T-helper 17 cell (primary cell): ENCODE measurements at places on chromosomes 6 and 20. TPM values are rescaled to one million over a fixed set of nuclear protein-coding genes. Genes with fewer than 3 reads are reported as not detected.

DNA sequence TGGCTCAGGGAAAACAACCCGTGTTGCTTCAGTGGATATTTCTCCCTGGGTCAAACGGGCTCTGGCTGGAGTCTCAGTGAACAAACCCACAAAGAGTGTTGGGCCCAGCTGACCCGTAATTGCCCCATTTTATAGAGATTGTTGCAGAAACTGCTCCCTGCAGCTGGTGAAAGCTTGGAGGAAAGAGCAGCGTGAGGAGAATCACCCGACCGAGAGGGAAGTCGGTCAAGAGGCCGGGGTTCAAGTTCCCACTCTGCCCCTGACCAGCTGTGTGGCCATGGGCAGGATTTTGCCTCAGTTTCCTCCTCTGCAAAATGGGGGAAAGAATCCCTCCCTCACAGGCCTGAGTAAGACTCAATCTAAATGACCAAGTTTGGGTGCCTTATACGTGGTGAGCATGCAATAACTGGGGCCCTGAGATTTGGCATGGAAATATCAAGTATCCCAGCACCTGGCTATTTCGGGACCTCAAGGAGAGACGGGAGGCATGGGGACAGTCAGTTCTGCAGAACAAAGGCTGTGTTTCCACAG is 1.7 kb upstream of the TGM2 start:
- DNase-seq: no peak

DNA sequence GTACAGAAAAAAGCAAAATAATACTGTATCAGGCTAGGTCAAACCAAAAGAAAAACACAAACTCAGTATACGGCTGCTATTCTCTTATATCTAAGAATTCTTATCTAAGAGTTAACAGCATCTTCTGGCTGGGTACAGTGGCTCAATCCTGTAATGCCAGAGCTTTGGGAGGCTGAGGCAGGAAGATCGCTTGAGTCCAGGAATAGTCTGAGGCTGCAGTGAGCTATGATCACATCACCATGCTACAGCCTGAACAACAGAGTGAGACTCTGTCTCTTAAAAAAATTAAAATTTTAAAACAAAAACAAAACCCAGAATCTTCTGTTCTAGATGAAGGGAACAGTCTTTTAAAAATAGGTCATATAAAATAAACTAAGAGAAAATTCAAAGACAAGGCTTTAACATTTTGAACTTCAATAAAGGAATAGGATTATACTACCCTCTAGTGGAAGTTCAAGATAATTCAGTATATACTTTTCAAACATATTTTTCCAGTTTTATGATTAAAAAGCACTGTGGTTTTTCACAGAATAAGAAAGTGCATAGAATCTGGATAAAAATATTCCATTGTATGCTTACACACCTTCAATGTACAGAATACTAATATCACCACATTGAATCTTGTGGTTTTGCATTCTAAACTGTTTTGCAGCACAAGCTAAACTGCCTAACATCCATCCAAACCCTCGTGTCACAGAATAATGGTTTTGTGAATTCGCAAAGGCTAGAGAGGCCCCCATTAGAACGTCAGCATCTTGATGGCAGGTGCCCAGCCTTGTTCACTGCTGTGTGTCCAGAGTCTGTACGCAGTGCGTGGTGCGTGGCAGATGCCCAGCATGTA is 39.3 kb downstream of the DTNBP1 start:
- DNase-seq: no peak

Gene CUTA
- 196 TPM for total RNA-seq

Gene FLRT3
- total RNA-seq: not detected

DNA sequence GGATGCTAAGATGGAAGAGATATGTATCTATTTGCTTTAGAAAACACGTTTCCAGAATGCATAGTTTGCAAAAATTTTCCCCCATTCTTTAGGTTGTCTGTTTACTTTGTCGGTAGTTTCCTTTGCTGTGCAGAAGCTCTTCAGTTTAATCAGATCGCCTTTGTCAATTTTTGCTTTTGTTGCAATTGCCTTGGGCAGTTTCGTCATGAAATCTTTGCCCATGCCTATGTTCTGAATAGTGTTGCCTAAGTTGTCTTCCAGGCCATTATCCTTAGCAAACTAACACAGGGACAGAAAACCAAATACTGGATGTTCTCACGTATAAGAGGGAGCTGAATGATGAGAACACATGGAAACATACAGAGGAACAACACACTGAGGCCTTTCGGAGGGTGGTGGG is 454.2 kb upstream of the SLC35B3 start:
- DNase-seq: no peak
